ENCODE measurements at places on chromosomes 3 and 15.

DNA sequence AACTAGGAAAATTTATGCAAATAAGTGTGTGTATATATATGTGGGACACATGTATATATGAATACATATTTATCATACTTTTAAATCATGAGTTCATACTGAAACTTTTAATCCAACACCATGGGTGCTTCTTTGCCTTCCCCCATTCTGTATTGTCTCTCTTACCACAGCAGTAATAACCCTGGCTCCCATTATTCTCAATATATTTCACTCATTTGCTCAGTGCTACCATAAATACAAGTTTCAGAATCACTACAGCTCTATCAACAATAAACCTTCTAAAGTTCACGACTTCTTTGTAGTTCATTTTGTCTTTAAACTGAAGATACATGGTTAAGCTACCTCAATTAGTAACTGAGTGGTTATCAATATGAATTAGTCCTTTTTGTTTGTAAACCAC lies 82.2 kb downstream of the PCCB start:
- no peak for DNase-seq

GRCh38 chr3:162367429-162368260 lies 871.0 kb downstream of the OTOL1 start:
- DNase-seq: peak; percentile 36

- no peak for DNase-seq
These were observed 45.7 kb downstream of the ZBTB38 start for GRCh38 chr3:141413801-141414689.

DNA sequence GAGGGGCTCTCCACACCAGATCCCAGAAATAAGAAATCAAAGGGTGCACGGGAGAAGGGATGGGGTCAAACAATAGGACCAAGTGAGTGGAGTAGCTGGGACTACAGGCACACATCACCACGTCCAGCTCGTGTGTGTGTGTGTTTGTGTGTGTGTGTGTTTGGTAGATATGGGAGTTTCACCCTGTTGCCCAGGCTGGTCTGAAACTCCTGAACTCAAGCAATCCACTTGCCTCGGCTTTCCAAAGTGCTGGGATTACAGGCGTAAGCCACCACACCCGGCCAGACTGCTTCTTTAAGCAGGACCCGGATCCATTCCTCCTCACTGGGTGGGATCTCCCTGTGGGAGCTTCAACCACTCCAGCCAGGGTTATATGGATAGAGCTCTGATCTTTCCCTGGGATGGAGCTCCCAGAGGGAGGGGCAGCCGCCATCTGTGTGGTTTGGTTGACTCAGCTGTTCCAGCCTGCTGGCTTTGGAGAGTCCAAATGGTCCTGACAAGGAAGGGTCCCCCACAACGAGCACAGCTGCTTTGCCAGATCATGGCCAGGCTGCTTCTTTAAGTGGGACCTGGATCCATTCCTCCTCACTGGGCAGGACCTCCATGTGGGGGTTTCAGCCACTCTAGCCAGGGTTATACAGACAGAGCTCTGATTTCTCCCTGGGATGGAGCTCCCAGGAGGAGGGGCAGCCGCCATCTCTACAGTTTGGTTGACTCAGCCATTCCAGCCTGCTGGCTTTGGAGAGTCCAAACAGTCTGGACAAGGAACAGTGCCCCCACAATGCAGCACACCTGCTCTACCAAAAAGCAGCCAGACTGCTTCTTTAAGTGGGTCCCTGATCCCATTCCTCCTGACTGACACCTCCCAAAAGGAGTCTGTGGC lies 9.1 kb upstream of the AVEN start:
- DNase-seq: peak; percentile 49

GRCh38 chr15:65254356-65254755 lies 32.3 kb downstream of the PARP16 start:
- DNase-seq: no peak

GRCh38 chr15:40300367-40300766 lies 7.4 kb downstream of the PLCB2 start:
- DNase-seq: no peak

DNA sequence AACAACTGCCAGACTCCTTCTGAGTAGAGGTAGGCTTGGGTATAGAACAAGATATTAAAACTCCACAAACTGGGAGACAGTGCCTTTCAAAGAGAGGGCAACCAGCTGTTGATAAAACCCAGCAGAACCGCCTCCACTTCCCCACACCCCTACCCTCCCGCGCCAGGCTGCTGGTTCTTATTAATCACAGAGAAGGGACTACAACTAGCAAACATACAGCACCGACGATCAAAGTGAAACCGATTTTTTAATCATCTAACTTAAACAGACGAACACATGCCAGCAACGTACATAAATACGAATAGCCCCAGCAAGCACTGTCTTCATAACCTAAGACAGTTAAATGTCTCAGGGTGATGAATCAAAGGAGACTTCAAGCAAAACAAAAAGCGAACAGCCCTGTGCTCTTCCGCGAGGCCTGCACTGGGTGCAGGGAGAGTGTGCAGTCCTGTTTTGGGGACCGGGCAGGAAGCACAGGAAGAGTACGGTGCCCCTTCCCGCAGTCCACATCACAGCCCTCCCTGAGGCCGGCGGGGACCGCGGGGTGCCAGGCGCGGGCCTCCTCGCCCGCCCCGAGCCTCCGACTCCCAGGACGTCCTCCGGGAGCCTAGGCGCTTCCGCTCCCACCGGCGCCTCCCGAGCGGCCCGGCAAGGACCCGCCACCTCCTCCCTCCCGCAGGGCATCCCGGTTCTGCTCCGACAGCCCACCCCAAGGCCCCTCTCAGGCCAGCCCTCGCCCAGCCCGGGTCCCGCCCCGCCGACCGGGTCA lies 75.1 kb upstream of the VGLL4 start:
- peak; percentile 67 for DNase-seq

DNA sequence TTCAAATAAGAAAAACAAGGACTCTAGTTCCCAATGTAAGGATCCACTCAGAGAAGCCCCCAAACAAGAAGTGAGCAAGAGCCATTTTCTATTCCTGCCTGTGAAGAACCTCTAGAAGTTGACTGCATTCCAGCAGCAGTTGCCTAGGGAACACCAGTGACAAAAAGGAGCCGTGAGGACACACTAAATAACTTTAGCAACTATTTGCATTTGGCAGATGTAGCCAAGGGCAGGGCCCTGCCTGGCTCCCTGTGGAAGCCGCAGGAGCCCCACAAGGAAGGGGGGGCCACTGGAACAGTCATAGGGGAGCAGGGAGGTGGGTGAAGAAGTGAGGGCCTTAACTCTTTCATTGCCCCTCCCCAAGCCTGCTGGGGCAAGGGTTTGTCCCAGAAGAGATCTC lies 470.2 kb upstream of the PROK2 start:
- DNase-seq: no peak

GRCh38 chr3:113626503-113627371 lies 69.7 kb downstream of the USF3 start:
- peak; percentile 65 for DNase-seq

DNA sequence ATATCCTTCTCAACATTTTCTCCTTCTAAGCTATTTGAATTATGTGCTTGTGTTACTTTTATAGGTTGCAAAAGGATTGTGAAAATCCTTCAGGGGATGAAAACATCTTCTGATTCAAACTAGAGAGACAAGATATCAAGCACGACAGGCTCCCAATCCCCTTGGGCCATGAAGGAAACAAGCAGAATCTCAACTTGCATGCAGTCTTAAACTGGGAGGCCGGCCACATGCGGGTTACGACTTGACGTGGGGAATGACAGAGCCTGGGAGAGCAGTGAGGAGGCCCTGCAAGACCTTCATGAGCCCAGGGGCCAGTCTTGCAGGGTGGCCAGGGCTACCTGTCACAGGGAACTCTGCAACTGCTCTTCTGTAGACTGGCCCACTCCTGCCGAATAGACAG lies 94.4 kb downstream of the SCN11A start:
- DNase-seq: no peak

Measured in iris pigment epithelial cell (primary cell).